ENCODE measurements at places on chromosomes 1 and 21.

GRCh38 chr1:226223786-226224244, 351 bp downstream of the MIXL1 start:
- peak; percentile 77 for DNase-seq

DNA sequence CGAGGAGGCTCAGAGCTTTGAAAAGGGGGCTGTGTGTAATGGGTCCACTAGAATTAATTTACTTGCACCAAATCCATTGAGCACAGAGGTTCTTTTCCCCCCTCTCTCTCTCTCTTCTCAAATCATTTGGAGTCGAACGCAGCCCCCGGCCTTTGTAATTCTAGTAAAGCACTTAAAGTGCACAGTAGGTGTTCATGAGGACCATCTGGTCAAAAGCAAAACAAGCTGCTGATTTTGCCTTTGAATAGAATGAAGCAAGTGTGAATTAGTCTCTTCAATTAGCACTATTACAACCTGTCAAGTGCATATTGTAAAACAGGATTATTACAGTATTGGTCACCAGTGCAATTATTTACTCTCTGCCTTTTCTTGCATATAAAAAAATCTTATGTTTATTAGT, 259.9 kb downstream of the FAF1 start:
- peak; percentile 94 for DNase-seq

GRCh38 chr1:2544093-2544874, 11.9 kb upstream of the TNFRSF14 start:
- DNase-seq: no peak

GRCh38 chr1:205676002-205676401, 4.3 kb downstream of the SLC45A3 start:
- DNase-seq: no peak

DNA sequence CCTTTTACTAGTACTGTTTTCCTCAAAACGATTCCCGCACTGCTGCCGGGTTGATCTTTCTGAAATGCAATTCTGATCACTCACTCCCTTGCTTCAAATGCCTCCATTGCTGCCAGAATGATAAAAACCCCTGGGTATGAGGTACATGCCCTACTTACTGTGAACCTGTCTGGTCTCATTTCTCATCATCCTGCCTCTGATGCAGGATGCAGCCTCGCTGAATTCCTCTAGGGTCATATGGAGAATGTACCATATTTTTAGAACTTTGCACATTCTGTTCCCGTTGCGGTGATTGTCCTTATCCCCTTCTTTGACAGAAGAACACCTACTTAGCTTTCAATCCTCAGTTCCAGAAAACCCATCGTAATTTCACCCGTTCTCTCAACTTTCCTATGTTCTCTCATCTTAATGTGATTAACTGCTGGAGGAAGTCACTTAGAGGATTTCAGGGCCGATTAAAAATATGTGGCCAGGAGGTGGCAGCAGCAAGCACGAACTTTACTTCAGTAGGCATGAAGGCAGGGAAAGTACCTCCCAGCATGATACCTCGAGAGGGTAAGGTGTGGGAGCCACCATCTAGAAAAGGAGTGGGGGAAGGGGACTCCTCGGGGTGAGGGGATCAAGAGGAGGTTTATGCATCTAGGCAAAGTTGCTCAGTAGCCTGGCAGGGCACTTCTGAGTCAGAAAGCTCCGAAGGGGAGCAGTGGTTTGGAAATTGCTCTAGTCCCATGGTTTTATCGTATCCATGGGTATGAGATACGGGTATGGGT, 361.5 kb upstream of the ZP4 start:
- peak; percentile 91 for DNase-seq

DNA sequence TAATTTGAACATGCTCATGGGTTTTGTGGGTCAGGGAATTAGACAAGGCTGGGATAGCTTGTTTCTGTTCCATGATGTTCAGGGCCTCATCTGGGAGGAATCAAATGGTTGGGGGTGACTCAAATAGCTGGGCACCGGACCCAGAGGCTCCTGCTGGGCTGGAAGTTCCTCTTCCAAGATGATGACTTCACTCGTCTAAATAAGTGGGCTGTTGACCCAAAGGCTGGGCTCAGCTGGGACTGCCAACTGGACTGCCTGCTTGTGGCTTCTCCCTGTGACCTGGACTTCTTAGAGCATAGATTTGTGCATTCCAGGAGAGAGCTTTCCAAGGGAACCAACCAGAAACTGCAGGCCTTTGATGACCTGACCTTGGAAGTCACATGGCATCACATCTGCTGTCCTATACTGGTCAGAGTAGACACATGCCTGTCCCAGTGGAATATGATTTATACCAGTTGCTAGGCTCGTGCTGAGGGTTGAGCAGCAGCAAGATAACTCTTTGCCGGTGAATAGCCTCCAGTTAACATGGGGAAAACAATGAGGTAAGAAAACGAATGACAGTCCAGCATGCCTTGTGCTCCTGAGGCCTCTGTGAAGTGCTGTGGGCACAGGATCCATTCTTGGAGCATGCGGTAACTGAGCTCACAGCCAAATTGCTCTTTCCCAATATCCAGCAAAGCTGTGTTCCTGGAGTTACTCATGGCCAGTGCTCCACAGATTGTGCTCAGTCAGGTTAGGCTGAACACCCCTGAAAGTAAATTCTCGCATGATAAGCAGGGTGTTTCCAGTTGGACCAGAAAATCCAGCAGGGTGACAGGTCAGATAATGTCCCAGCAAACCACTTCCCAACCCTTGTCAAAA, 272.9 kb upstream of the TMEM51 start:
- no peak for DNase-seq

DNA sequence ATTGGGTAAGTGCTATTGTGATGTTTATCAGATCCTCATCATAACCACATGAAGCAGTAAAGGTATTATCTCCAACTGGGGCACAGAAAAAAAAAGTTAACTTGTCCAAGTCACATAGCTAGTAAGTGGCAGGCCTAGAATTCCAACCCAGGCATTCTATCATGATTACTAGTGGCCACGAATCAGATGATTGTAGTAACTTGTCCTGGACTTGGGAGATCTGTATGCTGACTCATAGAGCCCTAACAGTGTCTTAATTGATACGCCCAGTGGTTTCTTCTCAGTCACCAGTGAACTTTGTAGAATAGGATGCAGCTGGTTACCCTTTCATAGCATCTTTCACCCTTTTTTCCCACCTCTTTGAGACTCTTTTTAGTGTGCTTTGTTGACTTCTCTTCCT, 91.1 kb upstream of the UBE2U start:
- no peak for DNase-seq

GRCh38 chr1:64984106-64984505, 17.8 kb upstream of the JAK1 start:
- peak; percentile 35 for DNase-seq

GRCh38 chr1:242836423-242836822, 311.9 kb upstream of the PLD5 start:
- no peak for DNase-seq

- DNase-seq: peak; percentile 58
These were observed 757 bp upstream of the SPSB1 start for GRCh38 chr1:9291914-9292360.

GRCh38 chr1:30899577-30900389, 8.8 kb downstream of the SDC3 start:
- no peak for DNase-seq

DNA sequence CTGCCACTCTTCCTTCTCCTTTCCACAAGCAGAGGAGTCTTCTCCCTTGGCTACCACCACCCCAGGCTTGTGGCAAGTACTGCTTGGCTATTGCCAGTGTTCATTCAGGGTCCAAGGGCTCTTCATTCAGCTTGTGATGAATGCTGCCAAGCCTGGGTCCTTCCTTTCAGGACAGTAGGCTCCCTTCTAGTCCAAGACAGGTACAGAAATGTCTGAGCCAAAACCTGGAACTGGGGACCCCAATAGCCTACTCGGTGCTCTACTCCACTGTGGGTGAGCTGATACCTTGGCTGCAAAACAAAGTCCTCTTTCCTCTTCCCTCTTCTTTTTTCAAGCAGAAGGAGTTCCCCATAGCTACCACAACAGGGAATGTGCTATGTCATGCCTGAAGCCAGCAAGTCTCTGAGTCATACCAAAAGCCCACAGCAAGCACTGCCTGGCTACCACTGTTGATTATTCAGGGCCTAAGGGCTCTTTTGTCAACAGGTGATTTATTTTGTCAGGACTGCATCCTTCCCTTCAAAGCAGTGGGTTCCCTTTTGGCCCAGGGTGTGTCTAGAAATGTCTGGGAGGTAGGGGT, 268.9 kb downstream of the HHAT start:
- DNase-seq: no peak

GRCh38 chr1:67768480-67768879, 64.8 kb downstream of the GNG12 start:
- DNase-seq: no peak

GRCh38 chr1:213657879-213658278, 329.9 kb upstream of the PROX1 start:
- no peak for DNase-seq

DNA sequence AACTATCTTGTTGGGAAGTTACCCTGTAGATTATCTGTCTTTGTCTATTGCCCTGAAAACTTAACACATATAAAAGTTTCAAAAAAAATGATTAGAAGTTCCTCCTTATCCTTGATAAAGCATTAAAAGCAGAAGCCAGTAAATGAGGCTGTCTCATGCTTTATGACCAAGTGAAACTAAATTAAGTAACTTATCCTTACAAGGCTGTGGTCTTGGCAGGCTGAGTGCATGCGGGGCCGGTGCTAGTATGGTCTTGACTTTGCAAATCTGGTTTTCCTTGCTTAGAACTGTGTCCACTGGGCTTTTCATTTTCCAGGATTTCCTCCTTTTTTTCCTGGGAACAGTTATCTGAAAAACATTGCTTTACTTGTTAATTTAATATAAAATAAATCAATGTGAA, 43.1 kb downstream of the PCNX2 start:
- no peak for DNase-seq

DNA sequence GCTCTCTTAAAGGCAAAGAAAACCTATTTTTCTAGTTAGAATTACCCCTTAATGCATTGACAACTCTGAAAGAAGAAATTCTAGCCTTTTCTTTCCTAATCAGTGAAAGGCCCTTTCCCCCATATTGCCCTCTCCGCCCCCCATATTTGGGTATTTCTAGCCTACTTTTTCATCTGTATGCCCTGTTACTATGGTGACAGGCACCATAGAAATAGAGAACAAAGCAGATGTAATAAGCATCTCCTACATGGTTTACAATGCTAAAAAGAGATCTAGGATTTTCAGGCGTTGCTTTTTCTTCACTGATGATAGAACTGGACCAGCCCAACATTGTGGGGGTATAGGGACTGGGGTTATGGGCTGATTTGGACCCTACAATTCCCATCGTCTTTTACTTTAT, 14.5 kb downstream of the LRRC8B start:
- no peak for DNase-seq

DNA sequence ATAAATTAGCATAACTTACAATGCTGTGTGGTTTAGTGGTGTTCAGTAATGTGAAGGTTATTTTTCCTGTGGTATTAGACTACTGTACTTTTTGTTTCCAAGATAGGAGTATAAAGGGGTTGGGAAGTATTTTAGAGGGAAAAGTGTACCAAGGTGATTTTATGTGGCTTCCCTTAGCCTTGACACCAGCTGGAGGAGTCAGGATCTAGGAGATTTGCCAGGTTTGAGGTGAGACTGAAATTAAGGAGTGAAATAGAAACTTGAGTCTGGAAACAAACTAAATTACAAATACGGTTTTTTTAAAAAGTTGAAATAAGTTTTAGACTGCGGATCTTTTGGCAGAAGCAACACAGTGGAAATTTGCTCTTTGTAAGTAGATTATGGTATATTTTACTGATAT, 32.3 kb downstream of the COG2 start:
- DNase-seq: no peak

DNA sequence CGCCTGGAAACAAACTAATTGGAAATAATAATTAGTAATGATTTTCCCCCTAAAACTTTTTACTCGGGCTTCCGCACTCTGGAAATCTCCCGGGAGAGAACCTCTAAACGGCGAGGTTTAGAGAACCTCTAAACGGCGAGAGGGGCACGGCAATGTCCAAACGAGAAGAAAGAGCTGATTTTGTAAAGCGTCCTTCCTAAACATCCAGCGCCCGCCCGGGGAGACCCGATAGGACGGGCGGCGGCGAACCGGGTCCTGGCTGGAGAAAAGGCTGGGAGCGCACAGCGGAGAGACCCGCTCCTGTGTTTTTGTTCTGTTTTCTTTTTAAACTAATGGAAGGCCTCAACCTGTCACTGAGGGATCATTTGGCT, 1.6 kb downstream of the PAX7 start:
- DNase-seq: peak; percentile 70

DNA sequence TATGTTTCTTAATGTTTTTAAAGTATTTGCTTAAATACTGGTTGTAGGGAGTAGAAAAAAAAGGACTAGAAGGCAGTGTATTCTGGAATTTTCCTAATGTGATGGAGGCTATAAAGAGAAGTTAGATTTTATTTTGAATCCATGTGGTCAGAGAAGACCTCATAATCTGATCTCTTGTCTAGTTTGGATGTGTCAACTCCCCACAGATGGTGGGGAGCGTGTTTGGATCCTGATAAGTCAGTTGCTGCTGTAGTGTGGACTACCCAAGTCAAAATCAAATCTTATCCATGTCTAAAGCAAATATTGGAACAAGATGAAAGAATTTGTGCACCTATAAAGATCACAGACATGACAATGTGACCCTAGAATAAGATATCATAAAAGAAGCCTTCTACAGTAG, 918.0 kb downstream of the LTN1 start:
- DNase-seq: no peak

DNA sequence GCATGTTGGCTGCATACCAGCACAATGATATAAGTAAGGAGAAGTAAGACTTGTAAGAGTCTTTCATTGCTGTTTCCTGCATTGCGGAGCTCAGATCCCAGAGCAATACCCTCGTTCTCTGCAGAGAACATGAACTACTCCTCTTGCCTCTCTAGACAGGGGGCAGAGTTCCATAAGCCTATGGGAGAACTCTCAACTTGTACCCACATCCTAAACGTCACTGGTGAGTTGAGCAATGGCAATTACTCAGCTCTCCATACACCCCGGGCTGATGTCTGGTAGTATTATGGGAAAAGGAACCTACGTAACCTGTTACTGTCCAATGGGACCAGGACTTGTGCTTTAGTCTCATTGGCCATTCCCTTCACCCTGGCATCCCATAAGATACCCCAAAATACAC, 27.3 kb upstream of the ZNF496 start:
- no peak for DNase-seq

GRCh38 chr1:54798769-54799641, 2.1 kb downstream of the TTC22 start:
- DNase-seq: no peak

GRCh38 chr1:240656531-240656930, 44.6 kb upstream of the GREM2 start:
- DNase-seq: no peak

GRCh38 chr1:214067853-214068703, 80.3 kb downstream of the PROX1 start:
- DNase-seq: no peak

GRCh38 chr1:2055911-2056575, 5.8 kb downstream of the PRKCZ start:
- no peak for DNase-seq
